ENCODE measurements at places on chromosomes 5 and 9.

DNA sequence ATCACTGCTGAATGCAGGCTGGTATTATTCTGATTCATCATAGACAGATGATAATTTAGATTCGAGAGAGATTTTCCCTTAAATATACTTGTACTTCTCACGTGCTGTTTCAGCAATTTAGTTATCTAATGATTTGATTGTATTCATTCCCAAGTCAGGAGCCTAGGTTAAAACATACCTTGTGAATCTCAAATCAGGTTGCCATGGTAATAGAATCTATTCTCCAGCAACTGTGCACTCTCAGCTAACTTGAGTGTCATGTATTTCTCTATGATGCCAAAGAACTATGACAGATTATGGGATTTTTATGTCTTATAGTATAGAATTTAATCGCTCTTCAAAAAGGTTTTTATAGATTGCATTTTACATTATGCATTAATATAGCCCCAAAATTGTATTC, 315.3 kb downstream of the GABRG2 start:
- no peaks in the 10 kb centered on the region for H3K36me3 ChIP-seq
- no peak overlapping the region for H3K4me3 ChIP-seq
- H3K4me1 ChIP-seq = no peaks in the 10 kb centered on the region
- H3K27ac ChIP-seq = no peak overlapping the region
- no peak for DNase-seq

DNA sequence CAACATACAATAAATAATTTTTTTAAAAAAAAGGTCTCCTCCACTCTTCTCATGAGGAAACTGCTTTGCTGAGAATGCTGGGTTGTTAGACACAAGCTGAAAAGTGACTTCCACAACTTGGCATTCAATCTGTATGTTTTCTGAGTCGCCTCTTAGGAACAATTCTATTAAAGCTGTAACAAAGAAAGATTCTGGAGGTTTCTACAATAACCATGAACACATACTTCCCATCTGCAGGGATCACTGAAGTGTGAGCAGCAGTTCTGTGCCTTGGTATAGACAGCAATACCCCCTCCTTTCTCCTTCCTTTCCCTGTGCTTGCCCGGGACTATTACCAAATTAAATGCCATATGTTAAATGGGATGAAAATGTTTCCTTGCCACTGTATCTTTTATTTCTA, 1.5 kb downstream of the DIRAS2 start:
- H3K4me3 ChIP-seq = no peak overlapping the region
- no peak overlapping the region for H3K27ac ChIP-seq
- no peaks in the 10 kb centered on the region for H3K27me3 ChIP-seq

DNA sequence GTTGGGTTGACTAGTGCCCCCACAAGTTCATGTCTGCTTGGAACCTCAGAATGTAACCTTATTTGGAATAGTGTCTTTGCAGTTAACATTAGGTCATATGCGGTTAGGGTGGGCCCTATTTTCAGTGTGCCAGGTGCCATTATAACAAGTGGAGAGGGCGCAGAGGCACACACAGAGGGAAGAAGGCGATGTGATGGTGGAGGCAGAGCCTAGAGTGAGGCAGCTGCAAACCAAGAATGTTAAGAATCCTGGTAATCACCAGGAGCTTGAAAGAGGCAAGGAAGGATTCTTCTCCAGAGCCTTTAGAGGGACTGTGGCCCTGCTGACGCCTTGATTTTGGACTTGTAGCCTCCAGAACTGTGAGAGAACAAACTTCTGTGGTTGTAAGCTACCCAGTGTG, 10.9 kb downstream of the GPR107 start:
- H3K27me3 ChIP-seq = no peaks in the 10 kb centered on the region
- peaks cover 27% of the 10 kb centered on the region for H3K4me1 ChIP-seq
- no peak for DNase-seq
- H3K4me3 ChIP-seq = no peak overlapping the region

DNA sequence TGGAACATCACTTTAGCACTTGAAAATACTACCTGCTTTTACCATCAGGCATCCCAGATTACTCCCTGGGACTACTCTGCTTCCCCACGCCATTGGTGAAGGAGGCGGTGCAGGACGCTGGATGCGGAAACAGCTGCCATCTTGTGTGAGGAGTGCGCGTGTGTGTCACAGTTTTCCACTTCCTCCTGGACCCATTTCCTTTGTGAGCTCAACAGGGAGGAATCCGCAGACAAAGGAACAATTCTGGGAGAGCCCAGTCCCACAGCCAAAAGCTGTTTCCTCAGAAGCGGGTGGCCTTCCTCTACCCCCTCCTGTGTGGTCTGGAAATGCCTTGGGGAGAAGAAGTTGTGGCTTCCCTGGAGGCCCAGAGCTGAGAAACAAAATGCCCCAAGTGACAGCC, 16.8 kb downstream of the AFAP1L1 start:
- no peak overlapping the region for H3K4me3 ChIP-seq
- no peaks in the 10 kb centered on the region for H3K27me3 ChIP-seq
- H3K36me3 ChIP-seq = no peaks in the 10 kb centered on the region
- H3K4me1 ChIP-seq = peaks cover 16% of the 10 kb centered on the region
- no peak for DNase-seq

DNA sequence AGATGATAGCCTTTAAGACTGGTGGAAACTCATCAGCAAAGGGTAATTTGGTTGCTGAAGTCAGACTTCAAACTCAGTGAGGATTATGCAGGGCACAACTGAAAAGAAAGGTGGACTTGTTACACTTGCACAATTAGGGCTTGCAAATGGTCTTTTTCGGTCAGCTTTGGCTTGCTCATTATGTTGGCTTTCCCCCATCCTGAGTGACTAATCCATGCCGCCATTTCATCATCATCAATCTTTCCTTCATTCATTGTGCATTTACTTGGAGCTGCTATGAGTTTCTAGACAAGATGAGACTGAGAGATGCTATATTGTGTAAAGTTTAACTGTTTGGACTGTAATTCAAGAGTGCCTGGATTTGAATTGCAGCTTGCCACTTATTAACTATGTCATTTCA, 134.8 kb upstream of the PPP1R2B start:
- no peak overlapping the region for H3K27ac ChIP-seq
- no peak overlapping the region for H3K4me3 ChIP-seq
- H3K36me3 ChIP-seq = no peaks in the 10 kb centered on the region
- no peak for DNase-seq
- no peaks in the 10 kb centered on the region for H3K4me1 ChIP-seq

GRCh38 chr9:111805262-111805661, 10.5 kb upstream of the SHOC1 start:
- H3K4me1 ChIP-seq = no peaks in the 10 kb centered on the region
- no peak overlapping the region for H3K4me3 ChIP-seq
- no peaks in the 10 kb centered on the region for H3K36me3 ChIP-seq
- DNase-seq = no peak
- H3K27ac ChIP-seq = no peak overlapping the region

GRCh38 chr5:84872768-84873167, 488.1 kb upstream of the EDIL3 start:
- H3K4me3 ChIP-seq = no peak overlapping the region
- H3K36me3 ChIP-seq = no peaks in the 10 kb centered on the region
- no peaks in the 10 kb centered on the region for H3K4me1 ChIP-seq
- no peak overlapping the region for H3K27ac ChIP-seq
- no peaks in the 10 kb centered on the region for H3K27me3 ChIP-seq
- DNase-seq = no peak

- no peak overlapping the region for H3K27ac ChIP-seq
- H3K4me3 ChIP-seq = no peak overlapping the region
- no peaks in the 10 kb centered on the region for H3K36me3 ChIP-seq
- no peaks in the 10 kb centered on the region for H3K4me1 ChIP-seq
- no peak for DNase-seq
These were observed 222.6 kb downstream of the ROR2 start for GRCh38 chr9:91727316-91727861.

- H3K27ac ChIP-seq = peak overlapping the region; percentile 80
- no peak for DNase-seq
- H3K36me3 ChIP-seq = no peaks in the 10 kb centered on the region
- no peaks in the 10 kb centered on the region for H3K27me3 ChIP-seq
These were observed 952 bp upstream of the AMACR start for GRCh38 chr5:34008802-34009201.

DNA sequence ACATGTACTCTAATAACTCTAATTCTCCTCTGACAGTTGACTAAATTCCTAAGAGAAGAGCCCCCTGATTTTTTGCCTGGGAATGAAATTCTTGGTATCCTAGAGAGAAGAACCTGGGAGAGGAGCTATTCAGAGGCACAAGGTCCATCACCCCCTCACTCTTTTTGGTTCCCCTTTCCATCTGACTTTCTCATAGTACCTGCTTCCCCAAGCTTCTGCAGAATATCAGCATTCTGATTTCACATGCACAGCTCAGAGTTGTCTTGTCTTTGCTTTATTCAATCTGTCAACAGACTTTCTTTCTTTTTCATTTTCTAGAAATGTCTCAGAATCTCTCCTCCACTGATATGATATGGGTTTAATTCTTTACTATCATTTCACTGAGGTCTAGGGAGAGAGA, 141.5 kb upstream of the FBXL17 start:
- no peak overlapping the region for H3K27ac ChIP-seq
- DNase-seq = no peak
- no peak overlapping the region for H3K4me3 ChIP-seq
- no peaks in the 10 kb centered on the region for H3K36me3 ChIP-seq
- no peaks in the 10 kb centered on the region for H3K4me1 ChIP-seq

DNA sequence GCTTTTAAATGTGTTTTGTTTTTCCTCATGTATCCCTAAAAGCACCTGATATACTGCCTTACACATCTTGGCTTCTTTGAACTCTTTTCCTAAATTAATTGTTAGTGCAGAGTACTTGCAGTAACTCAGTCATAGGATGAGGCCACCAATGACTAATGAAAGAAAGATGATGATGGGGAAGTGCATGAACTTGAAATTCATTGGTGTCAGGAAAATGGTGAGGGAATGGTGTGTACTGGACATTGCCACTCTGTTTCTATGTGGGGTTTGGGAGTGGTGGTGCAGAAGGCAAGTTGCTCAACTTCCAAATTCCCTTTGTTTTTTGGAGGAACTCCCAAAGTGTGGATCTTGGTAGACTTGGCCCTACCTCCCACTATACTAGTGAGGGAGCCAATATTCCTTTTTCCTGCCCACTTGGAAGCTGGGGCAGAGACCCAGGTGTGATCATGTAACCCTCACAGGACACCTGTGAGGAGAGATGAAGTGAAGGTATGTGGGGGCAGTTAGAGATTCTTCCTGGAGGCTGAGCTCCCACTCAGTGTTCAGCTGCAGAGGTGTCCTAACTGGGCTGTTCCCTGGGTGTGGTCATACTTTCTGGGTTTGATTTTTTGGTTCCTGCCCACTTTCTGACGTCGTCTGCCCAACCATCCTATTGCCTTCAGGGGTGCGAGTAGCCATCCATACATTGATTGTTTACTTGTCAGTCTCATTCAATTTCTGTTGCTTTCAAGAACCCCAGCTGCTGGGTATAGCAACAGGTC, 298.5 kb downstream of the MAST4 start:
- H3K4me3 ChIP-seq = no peak overlapping the region
- no peaks in the 10 kb centered on the region for H3K27me3 ChIP-seq
- no peak overlapping the region for H3K27ac ChIP-seq
- H3K4me1 ChIP-seq = no peaks in the 10 kb centered on the region
- no peak for DNase-seq

DNA sequence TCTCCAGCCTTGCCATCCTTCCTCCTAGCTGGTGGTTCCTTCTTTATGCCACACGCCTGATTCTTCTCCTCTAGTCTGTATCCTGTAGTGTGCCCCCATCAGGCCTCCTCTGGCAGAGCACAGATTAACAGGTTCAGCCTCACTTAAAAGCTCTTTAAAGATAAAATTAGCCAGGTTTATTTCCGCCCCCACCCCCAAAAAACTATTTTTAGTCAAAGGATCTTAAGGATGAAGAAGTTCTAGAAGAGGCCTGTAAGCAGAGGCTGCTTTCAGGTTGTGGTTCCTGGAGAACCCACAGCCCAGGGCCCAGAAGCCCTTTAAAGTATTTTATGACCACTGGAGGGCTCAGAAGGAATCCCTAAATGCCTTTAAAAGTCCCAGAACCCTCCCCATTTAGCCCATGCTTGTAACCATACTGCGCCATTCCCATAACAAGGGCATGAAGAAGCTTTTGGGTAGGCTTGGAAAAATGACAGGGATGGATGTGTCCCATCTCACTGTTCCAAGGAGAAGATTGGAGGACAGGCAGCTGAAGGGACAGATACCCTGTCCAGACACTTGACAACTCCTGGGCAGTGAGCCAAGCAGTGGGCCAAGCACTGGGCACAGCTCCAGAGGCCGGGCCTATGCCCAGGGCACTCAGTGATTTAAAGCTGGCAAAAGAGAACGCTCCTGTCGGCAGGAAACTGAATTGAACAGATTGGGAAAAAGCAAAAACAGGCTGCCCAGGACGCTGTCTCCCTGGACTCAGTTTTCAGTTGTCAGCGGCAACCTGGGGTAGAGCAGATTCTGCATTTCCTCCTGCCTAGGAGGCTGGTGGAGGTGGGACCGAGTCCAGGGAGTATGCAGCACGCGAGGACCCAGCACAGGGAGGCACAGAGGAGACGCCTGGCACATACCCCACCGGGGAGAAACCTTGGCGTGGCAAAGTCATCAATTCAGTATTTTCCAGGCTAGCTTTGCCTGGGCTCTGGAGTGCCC, 106.3 kb upstream of the SSBP2 start:
- DNase-seq = no peak
- H3K4me1 ChIP-seq = peaks cover 61% of the 10 kb centered on the region
- H3K36me3 ChIP-seq = no peaks in the 10 kb centered on the region
- H3K27ac ChIP-seq = peak overlapping the region; percentile 94
- no peaks in the 10 kb centered on the region for H3K27me3 ChIP-seq
- peak overlapping the region; percentile 50 for H3K4me3 ChIP-seq

DNA sequence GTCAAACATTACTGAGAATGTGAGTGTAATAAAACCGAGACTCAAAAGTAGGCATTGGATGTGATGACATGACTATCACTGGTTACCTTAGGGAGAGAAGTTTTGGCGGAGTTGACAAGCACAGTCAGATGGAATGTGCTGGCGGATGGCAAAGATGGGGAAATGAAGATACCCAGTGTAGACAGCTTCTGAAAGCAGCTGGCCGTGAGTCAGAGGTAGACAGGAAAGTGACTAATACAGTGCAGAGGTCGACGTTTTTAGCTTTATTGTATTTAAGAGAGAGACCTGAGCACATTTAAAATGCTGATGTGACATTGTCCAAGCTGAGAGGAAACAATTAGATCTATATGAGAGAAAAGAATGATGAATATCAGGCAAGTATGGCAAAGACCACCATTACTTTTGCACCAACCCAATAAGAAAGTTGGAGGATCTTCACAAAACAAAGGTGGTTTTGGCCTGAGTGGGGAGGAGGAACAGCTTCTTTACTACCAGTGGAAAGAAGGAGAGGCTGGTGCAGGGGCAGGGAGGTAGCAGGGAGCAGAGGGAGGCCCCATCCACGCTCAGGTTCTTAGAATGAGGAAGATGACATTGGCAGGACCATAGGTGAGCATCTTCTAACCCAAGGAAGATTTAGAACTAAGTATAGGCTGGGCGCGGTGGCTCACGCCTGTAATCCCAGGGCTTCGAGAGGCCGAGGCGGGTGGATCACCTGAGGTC, 36.7 kb upstream of the KCNIP1 start:
- no peaks in the 10 kb centered on the region for H3K36me3 ChIP-seq
- no peak overlapping the region for H3K4me3 ChIP-seq
- H3K4me1 ChIP-seq = no peaks in the 10 kb centered on the region
- H3K27ac ChIP-seq = no peak overlapping the region
- no peaks in the 10 kb centered on the region for H3K27me3 ChIP-seq

Data from thoracic aorta (tissue), 2 donors.